T-helper 9 cell (primary cell): ENCODE measurements at places on chromosomes 1 and 21.

DNA sequence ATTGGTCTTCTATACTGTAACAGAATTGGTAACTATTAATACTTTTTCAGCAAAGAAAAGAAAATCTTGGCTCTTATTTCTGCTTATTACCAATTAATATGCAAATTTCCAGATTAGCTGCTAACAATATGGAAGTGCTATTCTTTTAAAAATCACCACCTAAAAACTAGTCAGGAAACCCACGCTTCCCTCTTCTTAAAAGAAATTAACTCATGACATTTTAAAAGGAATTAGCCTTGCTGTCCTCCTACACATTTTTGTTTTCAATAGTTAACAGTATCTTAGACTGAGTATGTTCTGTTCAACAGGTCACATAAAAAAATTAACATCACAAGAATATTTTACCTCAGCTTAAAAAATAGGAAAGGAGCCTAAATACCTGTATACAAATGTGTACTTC lies 27.3 kb downstream of the ABL2 start:
- DNase-seq: no peak

GRCh38 chr1:59638231-59638711 lies 176.5 kb upstream of the HOOK1 start:
- DNase-seq: no peak

- DNase-seq: no peak
These were observed 213.1 kb downstream of the KAZN start for GRCh38 chr1:14811573-14811972.

- no peak for DNase-seq
These were observed 43.2 kb downstream of the RCSD1 start for GRCh38 chr1:167673265-167673664.

DNA sequence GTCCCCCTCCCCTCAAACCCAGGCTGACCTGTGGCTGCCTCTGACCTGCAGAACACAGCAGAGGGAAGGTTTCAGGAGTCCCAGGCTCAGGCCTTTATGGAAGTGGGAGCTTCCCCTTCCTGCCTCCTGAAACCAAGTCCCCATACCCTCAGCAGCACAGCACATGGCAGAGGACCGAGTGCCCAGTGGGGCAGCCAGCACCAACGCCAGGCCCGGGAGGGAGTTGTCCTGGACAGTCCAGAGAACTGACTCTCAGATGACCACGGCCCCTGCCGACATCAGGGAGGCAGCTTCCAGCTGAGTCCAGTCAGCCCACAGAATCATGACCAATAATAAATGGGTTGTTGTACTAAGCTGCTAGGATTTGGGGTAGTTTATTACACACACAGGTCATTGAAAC lies 79.6 kb upstream of the ERG start:
- no peak for DNase-seq

DNA sequence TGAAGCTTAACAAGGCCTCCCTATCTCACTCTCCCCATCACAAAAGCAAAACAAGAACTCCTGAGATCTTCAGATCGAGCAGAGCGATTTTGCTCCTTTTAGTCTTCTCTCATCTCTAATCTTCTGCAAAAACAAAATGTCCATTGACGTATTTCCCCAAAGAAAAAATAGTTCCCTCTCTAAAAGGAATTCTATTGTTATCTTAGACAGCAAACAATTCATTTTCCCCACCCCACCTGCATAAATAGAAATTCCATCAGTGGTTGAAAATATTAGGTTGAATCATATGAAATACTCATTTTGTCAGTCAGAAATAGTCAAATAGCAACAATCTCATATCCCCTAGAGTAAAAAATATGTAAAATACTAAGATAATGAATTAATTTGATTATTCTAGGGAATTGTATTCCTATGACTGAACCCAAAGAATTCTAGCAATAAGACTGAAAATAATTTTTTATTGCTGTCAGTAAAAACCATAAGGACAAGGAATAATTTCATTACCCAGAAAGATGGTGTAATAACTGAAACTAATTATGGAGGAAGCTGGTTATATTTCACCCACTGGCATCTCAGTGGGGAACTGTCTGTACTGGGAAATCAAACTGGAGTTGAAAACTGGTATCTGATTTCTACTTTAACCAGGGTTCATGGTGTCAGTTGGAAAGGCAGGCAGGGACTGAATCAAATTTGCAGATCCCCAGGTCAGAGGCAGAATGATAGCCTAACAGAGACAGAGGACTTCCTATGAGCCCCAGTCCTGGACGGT lies 51.3 kb downstream of the RHOU start:
- no peak for DNase-seq

DNA sequence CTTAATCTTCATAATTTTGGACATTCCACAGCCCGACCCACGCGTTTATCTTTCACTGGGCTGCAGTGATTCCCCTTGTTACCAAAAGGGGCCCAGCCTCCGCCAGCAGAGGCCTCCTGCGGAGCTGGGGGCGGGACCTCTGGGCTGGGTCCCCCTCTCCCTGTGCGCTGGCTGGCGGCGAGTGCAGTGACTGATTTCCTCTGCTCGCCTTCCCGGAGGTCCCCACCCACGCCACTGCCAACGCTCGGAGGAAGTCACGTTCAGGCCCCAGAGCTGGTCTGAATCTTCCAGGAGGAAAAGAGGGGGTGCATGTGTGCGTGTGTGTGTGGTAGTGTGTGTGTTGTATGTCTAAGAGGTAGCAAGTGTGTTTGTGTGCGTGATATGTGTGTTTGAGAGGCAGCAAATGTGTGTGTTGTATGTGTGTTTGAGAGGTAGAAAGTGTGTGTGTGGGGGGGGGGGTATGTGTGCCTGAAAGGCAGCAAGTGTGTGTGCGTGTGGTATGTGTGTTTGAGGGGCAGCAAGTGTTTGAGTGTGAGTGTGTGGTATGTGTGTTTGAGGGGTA lies 35.0 kb upstream of the JAK1 start:
- DNase-seq: peak; percentile 61

- DNase-seq: no peak
These were observed at the start of gene PKLR for GRCh38 chr1:155301342-155301841. PKLR (minus strand) TSS chr1:155301438; CDS start chr1:155301395, 43 bp downstream.
